ENCODE measurements at places on chromosomes 13 and 19.

DNA sequence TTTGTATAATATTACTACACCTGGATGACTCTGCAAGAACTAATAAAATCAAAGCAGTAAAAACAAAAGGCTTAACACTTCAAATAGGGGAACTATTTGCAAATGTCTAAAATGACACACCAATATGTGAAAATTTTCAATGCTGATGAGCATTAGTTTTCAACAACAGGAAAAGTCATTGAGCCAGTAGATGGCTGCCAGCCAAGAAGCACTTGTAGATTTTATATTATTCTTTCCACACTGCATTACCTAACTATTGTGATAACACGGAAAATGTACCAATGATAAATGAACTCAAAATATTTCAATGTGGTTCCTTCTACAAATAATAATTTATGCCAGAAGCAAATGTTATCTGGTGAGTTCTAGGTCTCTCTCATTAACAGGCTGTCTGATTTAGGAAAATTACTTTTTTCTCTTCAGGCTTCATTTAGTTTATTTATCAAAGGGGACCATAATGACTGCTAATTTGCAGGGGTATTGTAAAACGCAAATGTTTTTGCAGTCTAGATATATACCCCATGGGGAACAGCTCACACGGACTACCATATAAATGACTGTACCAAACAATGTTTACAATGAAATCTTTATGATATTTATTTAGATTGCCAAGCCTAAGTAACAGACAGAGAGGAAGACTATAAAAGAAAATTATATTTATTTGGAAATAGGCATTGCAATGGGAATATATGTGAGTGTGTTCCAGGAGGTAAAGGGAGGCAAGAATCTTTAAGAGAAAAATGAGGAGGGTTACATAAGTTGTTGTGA lies 407.8 kb downstream of the LIG4 start:
- DNase-seq, result no peak

GRCh38 chr19:42294471-42295137 lies 7.3 kb upstream of the PRR19 start:
- no peak for DNase-seq

- peak; percentile 44 for DNase-seq
Observed at GRCh38 chr19:41427647-41428480, 690 bp upstream of the B3GNT8 start.

GRCh38 chr13:35744566-35745178 lies 268.2 kb upstream of the MAB21L1 start:
- no peak for DNase-seq

- no peak for DNase-seq
Observed at GRCh38 chr19:10020851-10021250, 7.6 kb downstream of the RDH8 start.

DNA sequence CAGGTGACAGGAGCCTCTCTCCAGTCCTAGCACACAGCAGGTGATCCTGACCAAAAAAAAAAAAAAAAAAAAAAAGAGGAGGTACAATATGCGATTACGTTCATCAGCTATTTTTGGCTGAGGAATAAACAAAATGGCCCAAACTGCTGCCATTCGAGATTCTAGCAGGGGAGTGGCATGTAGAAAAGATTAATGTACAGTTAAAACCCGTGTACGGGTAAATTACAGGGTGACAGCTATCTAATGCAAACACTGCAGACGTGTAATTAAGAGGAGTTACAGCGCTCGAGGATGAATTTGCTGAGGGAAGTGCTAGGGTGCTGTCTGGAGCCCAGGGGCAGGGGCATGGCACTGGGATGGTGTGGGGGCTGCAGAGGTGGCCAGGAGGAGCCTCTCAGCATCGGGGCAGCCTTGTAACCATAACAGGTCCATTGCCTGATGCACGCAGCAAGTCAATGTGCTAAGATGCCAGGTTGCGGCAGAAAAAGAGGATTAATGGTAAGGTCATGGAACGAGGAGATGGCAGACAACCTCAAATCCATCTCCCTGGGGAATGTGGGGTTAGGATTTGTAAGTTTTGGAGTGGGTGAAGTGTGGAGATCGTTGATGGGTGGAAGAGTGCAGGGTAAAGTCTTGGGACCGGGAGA lies 17.4 kb downstream of the CHST8 start:
- no peak for DNase-seq

GRCh38 chr19:19776206-19777008 lies 43.5 kb upstream of the ZNF14 start:
- peak; percentile 96 for DNase-seq

Measured in AML-193 (cell line).